ENCODE measurements at places on chromosomes 6 and 20.

GRCh38 chr20:63976980-63977738 is 2.3 kb downstream of the SAMD10 start:
- DNase-seq: peak; percentile 36

- no peak for DNase-seq
Measured at GRCh38 chr6:41226752-41227151, 1.4 kb upstream of the TREML4 start.

DNA sequence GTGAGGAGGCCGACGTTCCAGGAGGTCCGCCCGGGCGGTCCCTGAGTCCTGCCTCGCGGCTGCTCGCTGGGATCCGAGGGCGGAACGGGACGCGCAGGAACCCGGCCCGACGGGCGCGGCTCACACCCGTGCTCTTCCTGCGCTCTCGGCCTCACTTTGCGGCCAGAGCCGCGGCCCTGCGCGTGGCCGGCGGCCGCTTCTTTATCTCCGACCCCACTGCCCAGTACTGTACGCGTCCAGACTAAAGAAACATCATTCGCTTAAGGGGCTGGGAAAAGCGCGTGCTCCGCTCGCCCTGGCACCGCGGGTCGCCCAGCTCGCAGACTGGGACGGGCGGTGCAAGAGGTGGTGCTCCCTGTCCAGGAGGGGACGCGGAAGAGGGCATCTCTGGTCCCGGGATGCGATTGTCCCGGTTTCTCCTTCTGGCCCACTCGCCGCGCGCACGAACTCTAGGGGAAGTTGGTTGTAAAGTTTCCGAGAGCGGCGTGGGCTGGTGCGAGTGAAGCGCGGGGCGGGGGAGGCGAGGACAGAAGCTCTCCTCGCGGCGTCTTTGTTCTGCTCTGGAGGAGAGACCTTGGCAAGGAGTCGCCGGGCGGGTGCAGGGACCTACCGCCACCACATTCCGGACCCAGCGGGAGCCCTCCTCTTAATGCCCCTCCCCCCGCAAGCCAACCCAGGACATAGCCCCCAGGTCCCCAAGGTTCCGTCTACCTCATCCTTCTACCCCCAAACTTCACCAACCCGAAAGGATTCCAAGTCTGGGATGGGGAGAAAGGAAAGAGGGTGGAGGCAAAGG is 71.0 kb downstream of the SOX4 start:
- DNase-seq: peak; percentile 83

DNA sequence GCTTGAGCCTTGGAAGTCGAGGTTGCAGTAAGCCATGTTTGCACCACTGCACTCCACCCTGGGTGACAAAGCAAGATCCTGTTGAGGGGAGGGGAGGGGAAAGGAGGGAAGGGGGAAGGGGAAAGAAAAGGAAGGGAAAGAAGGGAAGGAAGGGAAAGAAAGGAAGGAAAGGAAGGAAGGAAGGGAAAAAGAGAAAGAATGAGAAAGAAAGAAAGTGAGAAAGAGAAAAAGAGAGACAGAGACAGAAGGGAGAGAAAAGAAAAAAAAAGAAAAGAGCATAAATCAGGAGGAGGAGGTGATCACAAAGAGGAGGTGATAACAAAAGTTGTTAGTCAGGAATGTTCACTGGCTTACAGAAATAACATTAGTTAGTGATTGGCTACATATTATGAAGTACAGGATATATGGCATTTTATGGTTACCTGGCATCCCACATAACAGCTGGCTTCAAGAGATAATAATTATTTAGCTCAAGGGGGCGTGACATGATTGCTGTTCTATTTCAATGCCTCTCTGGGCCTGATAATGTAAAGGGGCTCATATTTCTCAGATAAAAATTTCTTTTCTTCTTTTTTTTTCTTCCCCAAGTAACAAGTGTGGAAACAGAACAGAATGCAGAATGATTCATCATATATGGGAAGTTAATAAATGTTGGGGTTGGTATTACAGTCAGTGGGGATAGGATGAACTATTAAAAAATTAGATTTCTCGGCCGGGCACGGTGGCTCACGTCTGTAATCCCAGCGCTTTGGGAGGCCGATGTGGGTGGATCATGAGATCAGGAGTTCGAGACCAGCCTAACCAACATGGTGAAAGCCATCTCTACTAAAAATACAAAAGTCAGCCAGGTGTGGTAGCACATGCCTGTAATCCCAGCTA is 27.1 kb downstream of the SAMHD1 start:
- DNase-seq: no peak

GRCh38 chr20:3813848-3814581 is 6.3 kb upstream of the AP5S1 start:
- DNase-seq: no peak

- DNase-seq: no peak
Measured at GRCh38 chr6:70171236-70171635, 131.6 kb downstream of the COL9A1 start.

DNA sequence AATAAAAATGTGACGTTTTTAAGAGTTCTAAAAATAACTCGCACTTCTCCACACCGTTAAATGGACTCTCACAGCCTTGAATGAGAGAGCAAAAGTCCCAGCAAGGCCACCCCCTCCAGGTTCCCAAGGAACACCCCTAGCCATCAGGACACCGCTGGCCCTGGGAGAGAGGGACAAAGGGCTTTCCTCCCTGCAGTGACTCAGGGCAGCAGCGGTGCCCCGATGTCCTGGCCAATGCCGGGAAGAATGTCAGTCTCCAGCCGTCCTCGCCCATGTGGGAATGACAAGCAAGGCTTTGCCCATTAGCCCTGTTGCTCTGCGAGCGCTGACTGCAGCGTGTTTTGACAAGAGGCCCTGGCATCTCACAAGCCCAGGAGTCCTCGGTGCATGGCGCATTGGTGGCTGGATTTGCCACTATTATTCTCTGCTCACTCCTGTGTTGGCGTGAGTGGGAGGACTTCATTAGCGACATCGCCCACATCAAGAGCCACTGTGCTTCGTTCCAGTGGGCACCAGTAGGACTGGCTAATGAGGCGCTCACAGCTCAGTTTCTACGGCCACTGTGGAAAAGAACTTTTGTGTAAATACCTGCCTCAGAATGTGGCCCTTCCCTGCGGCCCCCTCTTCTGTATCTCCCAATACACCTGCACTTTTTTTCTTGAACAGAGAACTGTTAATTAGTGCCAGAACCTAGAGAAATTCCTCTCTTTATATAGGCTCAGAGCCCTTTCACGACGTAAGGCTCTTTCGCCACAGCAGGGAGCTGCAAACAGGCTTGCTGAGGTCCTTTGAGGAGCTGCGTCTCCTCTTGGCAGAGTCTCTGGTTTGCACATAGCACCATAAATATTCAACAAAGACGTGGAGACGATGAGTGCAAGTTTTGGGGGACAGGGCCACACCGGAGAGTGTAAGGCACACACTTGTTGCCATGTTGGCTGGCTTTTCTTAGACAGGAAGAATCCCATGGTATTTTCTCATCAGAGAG is 336.6 kb downstream of the TAF4 start:
- DNase-seq: no peak

GRCh38 chr6:115847671-115848070 is 213.0 kb downstream of the FRK start:
- no peak for DNase-seq

GRCh38 chr20:41462372-41463161 is 95.9 kb upstream of the EMILIN3 start:
- DNase-seq: no peak

DNA sequence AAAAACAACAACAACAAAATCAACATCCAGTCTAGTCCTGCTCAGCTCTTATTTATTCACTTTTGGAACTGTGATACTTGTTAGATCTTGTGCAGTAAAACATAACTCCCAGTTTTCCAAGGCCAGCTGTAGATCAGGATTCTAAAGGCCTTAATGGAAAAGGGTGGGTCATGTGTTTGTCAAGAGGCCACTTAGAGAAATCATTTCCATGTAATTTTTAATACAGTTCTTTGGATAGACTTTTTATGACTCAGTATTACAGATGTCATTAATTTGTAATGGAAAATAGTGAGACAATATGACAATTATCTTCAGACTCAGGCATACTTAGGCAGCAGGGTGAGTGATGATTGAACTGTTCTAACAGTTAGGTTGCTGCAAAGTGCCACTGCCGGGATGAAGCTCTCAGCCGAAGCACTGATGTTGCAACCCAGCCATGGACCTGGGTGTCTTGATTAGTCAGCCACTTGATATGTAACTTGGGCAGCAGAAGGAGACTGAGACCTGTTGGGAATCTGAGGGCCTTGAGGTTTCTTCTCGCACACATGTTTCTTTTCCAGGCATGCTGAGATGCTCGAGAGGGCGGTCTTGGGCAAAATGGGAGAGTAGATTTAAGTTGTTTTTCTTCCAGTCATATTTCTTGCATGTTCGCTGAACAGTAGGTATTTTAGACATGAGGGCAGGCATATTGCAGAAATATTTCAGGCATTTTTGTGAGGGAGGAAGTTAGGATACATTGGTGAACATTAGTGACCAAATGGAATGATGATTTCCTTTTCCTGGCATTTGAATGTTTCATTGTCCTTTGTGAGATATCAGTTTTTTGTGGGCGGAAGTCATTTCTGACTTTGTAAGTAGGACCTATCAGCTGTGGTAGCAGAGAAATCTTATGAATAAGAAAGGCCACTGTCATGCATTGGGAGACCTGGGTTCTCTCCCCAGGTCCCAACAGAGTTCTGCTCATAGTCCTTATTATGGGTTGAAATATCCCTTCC is 52.3 kb downstream of the SLX4IP start:
- DNase-seq: no peak

- DNase-seq: peak; percentile 28
Measured at GRCh38 chr6:117615750-117616390, 13.6 kb upstream of the GOPC start.

GRCh38 chr6:10831609-10832008 is 6.7 kb downstream of the MAK start:
- no peak for DNase-seq

DNA sequence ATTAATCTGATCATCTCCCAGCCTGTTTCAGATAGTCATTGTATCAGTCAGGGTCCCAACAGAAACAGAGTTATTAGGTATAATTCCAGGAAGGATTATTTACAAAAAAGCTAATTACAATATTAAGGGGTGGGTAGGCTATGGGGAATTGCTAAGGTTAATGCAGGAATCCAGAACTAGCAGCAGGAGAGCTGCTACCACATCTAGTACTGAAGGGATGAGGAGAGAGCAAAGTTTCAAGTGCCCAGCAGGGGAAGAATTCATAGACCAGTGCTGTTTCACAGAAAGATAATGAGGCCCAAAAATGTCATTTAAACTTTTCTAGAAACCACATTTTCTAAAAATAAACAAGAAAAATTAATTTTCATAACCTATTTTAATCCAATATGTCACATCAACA is 284.2 kb downstream of the HACE1 start:
- peak; percentile 5 for DNase-seq

- peak; percentile 96 for DNase-seq
Measured at GRCh38 chr6:44219053-44219814, 2.5 kb downstream of the MYMX start.

- no peak for DNase-seq
Measured at GRCh38 chr6:149095842-149096241, 221.7 kb upstream of the TAB2 start.

GRCh38 chr6:91087908-91088307 is 501.0 kb upstream of the MAP3K7 start:
- peak; percentile 26 for DNase-seq

DNA sequence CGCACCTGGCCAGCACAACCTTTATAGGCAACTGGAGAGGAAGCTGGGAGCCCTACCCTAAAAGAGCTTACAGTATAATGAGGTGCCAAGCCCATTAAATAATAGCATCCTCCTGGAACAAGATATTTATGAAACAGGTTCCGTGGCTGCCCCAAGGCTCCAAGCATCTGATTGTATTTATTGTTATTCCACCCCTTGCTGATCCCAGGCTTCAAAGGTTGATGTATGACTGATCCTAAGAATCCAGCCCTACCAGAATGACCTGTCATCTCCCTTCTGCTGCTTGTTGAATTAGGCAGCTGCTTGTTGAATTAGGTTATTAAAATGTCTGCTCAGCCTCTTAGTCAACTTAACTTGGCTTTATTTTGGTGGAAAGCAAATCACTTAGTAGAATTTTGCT is 35.2 kb upstream of the SASH1 start:
- no peak for DNase-seq

GRCh38 chr20:41853806-41854205 is 235.6 kb upstream of the CHD6 start:
- no peak for DNase-seq

GRCh38 chr20:44646641-44647274 is 4.7 kb downstream of the ADA start:
- no peak for DNase-seq

DNA sequence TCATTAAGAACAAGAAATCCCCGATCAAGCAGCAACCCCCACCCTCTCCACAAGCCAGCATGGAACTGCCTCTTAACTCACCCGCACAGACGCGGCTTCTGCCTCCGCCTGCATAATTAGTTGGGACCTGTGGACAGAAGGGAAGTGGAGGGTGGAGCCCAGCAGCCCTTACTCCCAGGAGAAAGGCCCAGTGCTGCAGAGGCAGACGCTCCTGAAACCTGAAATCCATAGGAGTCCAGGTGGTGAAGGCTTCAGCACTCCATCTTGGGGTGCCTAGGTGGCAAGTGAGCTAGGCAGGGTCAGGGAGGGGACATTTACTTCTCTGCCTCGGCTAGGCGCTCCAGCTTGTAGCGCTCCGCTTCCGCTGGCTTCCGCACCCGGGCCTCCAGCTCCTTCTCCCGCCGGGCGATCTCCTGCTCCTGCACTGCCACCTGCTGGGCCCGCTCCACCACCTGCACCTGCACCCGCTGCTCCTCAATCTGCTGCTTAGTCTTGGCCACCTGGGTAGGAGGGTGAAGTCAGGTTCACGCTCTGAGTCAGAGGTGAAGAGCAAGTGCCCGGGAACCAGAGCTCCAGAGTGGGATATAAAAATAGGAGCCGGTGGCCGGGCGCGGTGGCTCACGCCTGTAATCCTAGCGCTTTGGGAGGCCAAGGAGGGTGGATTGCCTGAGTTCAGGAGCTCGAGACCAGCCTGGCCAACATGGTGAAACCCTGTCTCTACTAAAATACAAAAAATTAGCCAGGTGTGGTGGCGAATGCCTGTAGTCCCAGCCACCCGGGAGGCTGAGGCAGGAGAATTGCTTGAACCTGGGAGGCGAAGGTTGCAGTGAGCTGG is 10.7 kb downstream of the TUBB start:
- peak; percentile 87 for DNase-seq

DNA sequence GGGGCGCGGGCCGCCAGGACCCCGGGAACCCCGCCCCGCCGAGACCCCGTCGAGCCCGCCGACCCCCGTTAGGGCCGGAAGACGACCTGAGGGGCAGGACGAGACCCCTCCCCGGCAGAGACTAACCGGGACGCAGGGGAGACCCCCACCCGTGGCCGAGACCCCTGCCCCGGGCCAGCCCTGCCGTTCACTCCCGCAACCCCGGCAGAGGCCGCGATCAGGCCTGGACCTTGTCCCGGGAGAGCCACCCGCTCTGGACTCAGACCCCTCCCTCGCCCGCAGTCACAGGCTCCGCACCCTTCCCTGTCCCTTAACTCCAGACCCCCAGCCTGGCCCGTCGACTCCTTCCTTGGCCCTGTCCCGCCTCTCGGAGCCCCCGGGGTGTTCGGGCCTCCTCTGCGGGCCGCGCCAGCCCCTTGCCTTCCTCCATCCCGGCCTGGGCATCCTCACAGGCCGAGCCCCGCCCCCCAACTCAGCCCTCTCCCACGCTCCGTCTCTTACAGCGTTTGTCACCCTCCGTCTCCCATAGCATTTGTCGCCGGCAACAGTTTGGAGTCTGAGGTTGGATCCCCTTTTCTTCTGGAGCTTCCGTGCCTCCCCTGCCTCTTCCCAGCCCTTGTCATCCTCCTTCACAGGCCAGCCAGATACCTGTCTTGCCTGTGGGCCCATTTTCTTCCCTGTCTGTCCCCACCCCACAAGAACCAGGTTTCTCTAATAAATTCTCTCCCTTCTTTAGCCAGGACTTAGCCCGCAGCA is 569 bp downstream of the TCEA2 start:
- peak; percentile 89 for DNase-seq

- DNase-seq: no peak
Measured at GRCh38 chr6:64672131-64672530, 1034.9 kb downstream of the EYS start.

GRCh38 chr6:2581011-2581410 is 169.7 kb downstream of the MYLK4 start:
- DNase-seq: no peak
